ENCODE measurements at places on chromosomes 13 and 19.

DNA sequence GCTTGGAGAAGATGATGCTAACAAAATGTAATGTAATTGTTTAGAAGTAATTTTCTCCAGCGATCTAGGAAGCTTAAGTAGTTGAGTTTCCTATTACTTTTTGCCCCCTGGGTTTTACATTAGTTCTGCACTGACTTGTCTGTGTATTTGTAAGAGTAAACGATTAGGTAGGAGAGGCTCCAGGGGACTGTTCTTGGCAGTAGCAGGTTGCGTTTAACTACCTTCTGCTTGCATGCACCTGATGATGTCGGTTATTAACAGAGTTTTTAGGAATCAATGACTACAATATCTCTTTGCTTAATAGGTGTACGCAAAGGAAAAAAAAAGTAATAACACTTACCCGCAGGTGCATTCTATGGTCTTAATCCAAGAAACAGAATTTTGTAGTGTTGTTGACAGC is 18.3 kb upstream of the UGGT2 start:
- DNase-seq = no peak

DNA sequence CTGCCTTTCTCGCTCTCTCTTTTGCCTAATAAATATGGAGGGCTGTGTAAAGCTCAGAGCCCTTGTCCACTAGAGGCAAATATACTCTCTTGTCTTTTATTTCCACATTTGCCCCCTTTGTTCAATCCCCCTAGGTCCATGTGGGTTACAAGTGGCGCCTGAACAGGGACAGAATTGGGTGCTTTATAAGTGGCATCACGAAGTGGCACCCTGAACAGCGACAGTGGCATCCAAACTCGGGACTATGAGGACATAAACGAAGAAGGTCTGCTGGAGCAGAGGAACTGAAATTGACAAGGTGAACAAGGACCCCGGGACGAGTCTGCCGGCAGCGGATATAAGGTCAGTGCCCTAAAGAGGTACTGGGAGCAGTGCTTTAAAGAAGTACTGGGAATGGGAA is 4.3 kb upstream of the ZNF610 start:
- no peak for DNase-seq

GRCh38 chr19:4103080-4103433 is 20.9 kb downstream of the MAP2K2 start:
- DNase-seq = peak; percentile 45

GRCh38 chr13:111011899-111012298 is 97.0 kb upstream of the ANKRD10 start:
- DNase-seq = no peak

GRCh38 chr19:33813391-33814101 is 16.9 kb downstream of the KCTD15 start:
- DNase-seq = no peak

- no peak for DNase-seq
Observed at GRCh38 chr13:107192289-107192688, 624.4 kb upstream of the ARGLU1 start.

DNA sequence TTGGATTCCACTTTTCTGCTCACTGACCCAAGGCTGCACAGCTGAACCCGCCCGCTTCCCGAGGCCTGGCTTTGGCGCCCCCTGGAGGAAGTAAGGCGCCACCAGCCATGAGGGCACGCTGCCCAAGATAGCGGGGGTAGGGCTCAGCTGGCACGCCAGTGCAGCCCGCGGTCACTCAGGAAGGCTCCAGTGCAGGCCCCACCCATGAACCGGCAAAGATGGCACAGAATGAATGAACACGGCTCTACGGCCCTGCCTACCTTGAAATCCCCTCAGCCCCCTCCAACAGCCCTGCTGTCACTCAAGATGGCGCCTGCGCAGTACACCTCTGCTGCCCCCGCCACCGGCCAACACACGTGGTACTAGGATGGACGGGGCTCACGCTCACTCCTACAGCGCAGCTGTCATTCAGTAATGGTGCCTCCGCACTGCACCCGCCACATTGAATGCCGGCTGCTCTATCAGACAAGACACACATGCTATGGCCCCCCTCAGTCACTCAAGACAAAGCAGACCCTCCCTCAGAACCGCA is 3.0 kb downstream of the PEG3 start:
- DNase-seq = no peak

GRCh38 chr19:13951799-13952153 is 533 bp upstream of the DCAF15 start:
- DNase-seq = no peak

GRCh38 chr19:48442116-48443035 is 3.4 kb upstream of the GRWD1 start:
- no peak for DNase-seq

- DNase-seq = peak; percentile 28
Observed at GRCh38 chr19:45999653-46000121, 4.4 kb downstream of the CCDC61 start.

- no peak for DNase-seq
Observed at GRCh38 chr13:40452038-40452666, 214.3 kb downstream of the FOXO1 start.

GRCh38 chr19:821825-822503 is at the start of gene PLPPR3:
Gene PLPPR3, minus strand, starts transcription at chr19:821955. Its CDS starts 396 bp downstream, at chr19:821559.
- DNase-seq = peak; percentile 36

GRCh38 chr19:55452749-55453346 is 8.6 kb downstream of the ISOC2 start:
- peak; percentile 63 for DNase-seq

- peak; percentile 76 for DNase-seq
Observed at GRCh38 chr13:32581177-32581786, 5.0 kb upstream of the PDS5B start.

DNA sequence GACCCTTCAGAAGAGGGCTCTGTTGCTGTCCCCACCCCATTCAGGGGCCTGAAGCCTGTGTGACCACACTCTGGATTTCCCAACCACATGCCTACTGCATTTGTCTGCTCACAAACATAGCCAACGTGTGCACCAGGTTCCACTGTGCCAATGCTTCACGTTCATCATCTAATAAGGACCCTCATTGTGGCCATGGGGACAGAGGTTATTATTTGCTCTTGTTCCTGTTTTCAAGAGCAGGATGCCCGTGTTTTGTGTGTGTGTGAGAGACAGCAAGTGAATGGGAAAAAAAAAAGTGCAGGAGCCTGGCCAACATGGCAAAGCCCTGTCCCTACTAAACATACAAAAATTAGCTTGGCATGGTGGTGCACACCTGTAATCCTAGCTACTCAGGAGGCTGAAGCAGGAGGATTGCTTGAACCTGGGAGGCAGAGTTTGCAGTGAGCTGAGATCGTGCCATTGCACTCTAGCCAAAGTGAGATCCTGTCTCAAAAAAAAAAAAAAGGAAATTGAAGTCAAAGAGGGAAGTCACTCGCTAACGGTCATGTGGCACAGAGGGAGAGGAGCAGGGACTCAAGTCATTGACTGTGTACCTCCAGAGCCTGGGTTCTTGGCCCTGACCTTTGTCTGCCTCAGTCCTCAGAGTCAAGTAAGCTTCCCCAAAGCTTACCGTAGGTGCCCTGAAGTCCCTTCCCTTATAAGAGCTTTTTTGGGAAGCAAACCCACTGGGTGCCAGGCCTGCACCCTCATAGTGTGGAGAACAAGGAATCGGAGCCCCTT is 6.9 kb downstream of the B3GNT8 start:
- DNase-seq = no peak
